ENCODE measurements at places on chromosomes 2 and 18.

DNA sequence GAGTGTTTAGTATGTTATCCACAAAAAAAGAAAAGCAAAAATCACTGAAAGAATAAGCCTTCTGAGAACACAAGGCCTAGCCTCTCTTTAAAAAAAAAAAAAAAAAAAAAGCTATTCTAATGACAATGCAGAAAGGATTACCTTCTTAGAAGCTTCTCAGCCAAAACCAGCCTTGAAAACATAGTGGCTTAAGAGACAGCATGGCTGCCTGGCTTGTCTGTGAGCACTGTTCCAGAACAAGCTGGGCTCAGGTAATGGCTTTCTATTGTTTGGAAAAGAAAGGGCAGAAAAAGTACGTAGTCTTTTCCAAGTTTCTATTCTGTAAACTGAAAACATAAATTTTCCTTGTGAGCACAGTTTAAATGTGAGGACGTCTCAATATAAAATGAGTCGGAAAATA lies 119.5 kb downstream of the MAP3K20 start:
- DNase-seq = no peak

- DNase-seq = no peak
Measured at GRCh38 chr2:35938838-35939237, 416.7 kb upstream of the CRIM1 start.

DNA sequence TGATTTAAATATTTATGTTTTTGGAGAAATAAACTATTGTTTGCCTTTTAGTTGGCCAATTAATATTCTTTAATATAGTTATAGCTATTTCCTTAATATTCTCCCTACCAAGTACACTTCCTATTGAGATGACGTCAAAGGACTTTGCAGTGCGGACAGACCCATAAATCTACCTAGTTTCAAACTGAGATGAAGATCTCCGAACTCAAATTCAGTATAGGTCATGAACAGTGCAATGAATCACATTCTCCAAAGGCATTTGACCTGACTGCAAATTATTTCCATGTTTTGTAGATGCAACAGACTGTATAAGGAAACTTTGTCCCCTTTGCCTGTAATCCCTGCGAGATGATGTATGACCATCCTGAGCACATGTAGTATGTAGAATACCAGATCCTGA lies 342.6 kb upstream of the FIGN start:
- DNase-seq = no peak

DNA sequence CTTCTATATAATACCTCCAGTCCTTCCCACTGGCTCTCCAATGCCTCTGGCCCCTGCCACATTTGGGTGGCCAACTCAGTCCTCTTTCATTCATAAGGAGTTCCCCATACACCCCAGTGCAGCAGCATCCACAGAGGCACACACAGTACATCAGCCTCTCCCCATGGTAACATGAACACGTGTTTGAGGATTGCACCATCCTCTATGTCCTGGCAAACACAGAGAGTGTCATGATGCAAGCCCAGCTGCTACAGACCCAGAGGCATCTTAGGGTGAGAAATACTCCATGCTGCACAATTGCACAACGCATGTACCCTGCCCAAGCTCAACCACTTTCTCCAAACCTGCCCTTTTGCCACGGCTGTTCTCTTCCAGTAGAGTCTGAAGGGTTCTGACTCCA lies 11.5 kb downstream of the IGFBP5 start:
- DNase-seq = no peak

- DNase-seq = no peak
Measured at GRCh38 chr2:174729797-174730697, 34.2 kb downstream of the CHRNA1 start.

DNA sequence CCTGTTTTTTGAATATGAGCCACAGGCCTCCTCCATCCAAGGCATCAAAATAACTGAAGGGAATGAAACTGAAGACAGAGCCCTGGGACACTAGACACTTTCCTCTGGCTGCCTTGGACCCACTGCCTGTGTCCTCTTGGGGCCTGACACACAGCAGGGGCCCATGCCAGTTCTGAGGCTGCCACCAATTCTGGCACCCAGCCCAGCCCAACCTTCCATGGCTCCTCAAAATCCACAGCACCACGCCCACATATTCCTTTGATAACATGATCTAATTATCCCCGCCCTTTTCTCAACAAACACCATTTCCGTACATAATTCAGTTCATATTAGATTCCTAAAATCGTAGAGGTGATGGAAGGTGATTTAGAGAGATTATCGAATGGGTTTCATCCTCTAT lies 64.2 kb downstream of the EMX1 start:
- no peak for DNase-seq

- DNase-seq = no peak
Measured at GRCh38 chr18:44723411-44723810, 42.7 kb downstream of the SETBP1 start.

DNA sequence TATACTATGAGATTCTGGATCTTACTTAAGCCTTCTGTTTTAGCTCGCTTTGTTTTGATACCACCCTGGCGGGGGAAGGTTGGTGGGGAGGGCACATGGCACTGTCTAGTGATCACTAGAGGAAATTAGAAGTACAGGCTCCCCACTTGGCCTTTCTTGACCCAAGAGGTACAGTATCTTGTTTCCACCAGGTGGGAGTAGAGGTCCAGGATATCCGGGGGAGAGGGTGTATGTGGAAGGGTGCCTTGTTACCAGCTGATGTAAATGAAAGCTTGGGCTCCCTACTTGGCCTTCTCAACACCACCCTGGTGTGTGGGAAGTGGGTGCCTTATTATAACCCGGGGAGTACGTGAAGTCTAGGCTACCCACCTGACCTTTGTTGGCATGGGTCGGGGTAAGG lies 7.5 kb downstream of the GALNT1 start:
- DNase-seq = peak; percentile 18

- no peak for DNase-seq
Measured at GRCh38 chr18:74797577-74798151, 200.0 kb downstream of the ZNF407 start.

GRCh38 chr2:23041443-23041842 lies 343.5 kb upstream of the KLHL29 start:
- DNase-seq = no peak

- no peak for DNase-seq
Measured at GRCh38 chr2:216634370-216635148, 1.3 kb downstream of the IGFBP2 start.

GRCh38 chr2:216485745-216486144 lies 12.9 kb upstream of the RPL37A start:
- DNase-seq = no peak

- no peak for DNase-seq
Measured at GRCh38 chr2:187008111-187008510, 159.1 kb upstream of the ZSWIM2 start.

GRCh38 chr2:118669654-118670053 lies 177.8 kb downstream of the EN1 start:
- DNase-seq = no peak

- DNase-seq = no peak
Measured at GRCh38 chr2:241910604-241911520, 41.3 kb downstream of the RTP5 start.

DNA sequence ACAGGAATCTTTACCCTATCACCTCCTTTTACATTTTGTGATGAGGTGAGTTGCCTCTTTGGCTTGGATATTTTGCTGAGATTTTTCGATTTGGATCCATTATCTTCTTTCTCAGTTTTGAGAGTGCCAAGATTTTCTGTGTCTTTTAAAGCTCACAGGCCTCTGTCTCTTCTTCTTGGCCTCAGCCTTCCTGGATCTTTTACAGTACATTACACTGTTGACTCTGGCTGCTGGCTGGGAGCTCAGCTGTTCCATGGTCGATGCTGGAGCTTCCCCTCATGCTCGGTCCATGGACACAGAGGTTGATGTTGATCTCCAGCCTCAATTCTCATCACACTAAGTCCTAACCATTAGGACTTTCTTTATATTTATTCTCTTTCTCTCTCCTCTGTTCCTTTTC lies 332.8 kb upstream of the UBE2E3 start:
- no peak for DNase-seq

- DNase-seq = no peak
Measured at GRCh38 chr2:78676921-78677696, 348.4 kb upstream of the REG3G start.

DNA sequence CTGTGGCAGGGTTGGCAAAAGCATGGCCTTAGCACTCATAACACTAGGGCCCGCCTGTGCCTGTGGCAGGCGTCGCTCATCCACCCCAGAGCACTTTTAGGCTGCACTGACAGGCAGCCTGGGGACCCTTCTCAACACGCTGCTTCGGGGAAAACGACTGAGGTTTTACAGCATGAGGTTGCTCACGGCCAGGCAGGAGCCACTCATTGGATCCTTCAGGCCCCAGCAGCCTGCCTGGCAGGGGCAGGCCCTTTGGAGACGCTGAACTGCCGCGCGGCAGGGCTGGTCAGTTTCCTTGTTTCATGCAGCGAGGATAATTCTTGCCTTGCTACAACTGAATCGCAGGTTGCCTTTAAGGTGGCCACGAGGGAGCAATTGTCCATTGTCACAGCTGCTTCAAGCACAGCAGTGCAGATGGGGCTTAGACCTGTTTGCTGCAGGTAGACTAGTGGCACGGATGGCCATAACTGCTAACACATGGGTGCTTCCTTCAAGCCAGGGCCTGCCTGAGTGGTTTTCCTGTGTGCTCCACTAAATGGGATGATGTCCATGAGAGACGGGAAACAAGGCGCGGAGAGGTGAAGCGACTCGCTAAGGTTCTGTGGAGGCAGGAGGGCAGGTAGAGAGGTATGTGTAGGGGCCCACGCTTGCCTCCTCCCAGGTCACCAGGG lies 49.9 kb upstream of the HS6ST1 start:
- no peak for DNase-seq

- DNase-seq = no peak
Measured at GRCh38 chr18:62279561-62279960, 45.5 kb upstream of the TNFRSF11A start.

DNA sequence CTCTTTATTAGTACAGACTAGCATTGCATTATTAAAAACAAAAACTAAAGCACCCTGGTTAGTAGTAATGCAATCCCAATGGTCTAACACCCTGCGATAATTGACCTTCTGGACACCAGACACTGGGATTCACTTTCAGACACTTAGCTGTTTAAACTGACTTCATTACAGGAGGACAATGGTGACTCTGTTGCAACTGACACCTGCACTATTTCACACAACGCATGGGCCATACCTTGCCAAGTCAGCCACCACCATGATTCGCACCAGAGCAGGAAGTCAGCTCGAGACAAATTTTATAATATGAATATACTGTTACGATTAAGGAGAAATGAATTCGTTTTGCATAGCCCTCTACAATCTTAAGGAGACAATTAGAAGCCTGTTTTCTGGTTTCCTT lies 150.7 kb downstream of the MEIS1 start:
- no peak for DNase-seq

DNA sequence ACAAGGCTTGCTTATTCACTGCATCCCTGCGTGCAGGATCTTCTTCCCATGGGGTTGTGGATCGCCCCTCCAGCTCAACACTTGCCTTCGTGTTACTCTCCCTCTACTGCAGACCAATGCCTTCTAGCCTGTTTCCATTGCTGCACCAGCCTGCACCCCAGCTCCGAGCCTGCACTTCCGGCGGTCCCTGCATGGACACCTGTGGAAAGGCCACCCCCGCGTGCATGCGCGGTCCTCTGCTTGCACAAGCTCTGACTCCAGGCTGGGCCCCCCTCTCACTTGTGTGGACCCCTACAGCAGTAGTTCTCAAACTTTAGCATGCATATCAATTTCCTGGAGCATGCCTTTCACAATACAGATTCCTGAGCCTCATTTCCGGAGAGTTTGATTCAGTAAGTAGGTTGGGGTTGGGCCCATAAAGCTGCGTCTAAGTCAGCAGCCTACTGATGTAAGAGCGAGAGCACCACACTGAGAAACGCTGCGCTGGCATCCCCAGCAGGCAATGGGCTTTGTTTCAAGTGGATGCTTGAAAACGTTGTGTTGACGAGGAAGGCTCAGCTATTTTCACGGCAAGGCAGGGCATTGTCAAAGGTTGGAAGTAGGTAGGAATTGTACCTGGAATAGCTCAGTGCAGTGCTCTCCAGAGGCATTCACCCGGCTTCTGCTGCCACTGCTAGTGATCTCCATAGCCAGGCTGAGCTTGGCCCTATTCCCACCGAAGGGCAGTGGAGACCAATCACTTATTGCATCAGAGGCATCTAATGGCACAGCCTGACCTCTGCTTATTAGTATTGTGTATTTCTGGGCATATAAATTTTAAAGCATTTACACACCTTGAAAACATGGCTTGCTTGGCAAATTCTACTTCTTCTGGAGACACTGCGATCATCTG lies 32.6 kb downstream of the CREG2 start:
- no peak for DNase-seq

DNA sequence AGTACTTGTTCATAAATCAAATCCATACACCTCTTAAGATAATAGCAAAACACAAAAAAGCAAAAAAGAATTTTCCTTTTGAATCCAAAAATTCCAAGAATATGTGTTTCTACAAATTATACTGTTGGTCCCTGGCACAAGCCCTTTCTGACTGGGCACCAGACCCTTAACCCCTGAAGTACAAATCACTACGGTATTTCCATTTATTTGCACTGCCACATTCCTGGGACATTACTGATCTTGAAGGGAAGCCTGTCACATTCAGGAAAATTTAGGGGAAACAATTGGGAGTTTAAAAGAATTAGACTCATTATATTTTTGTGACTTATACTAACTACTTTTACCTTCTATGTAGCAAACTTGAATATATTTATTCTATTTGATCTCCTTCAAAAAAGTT lies 98.8 kb downstream of the ZNF521 start:
- no peak for DNase-seq

DNA sequence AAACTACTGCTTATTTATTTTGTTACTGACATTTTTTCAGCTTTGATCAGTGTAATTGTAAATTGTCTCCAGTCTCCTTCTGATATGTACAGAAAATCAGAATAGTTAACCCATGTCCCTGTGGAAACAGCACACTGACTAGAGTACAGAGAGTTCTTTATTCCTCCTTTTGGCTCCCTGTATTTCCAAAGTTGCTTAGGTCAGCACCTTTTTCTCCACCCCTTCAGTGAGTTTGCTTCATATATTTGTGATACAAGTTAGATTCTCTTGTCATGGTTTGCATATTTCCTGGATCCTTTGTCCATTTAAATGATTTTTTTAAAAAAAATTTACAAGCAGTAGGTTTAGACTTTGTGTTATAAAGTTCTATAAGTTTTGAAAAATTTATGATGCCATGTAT lies 2051.1 kb upstream of the LRRTM1 start:
- DNase-seq = no peak

DNA sequence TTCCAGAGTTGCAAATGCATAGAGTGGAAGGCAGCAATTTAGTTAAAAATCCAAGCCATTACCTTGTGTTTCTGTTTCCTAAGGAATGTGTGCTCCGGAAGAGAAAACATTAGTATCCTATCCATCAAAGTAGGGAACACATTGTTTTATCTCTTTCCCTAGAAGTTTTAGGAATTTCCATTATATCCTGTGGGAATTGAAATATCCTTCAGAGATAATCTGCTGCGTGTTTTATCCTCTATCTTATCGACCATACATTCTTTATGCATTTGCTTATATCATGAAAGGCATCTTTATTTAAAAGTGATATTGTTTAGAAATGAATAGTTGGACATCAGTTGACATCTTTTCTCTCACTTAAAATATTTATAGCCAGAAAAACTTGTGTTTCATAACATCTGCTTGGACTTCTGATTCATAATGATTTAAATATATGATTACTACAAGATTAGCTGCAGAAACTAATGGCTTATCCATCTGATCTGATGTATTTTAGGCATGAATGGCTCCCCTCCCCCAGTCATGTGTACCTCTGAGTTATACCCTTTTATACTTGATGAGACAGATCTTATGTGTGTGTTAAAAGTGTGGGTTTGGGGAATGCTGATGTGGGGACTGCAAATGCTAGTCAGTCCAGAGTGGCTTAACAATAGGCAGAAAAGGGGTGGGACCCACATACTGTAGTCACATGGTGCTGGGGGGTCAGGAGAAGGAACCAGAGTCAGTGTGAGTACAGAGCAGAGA lies 136.2 kb upstream of the ARHGAP28 start:
- no peak for DNase-seq
